ENCODE measurements at places on chromosomes 1 and 21. TPM values are rescaled to one million over a fixed set of nuclear protein-coding genes. Genes with fewer than 3 reads are reported as not detected.

Gene F3
- 24.7 TPM for total RNA-seq

Gene AGMAT
- total RNA-seq, result not detected

Gene RIIAD1
- total RNA-seq, result not detected

Gene PDZK1
- not detected for total RNA-seq

Gene CHI3L2
- 1.0 TPM for total RNA-seq

Gene VWA5B1
- not detected for total RNA-seq

Gene MAB21L3
- total RNA-seq, result not detected

Gene TRIM17
- total RNA-seq, result not detected

Gene PLA2G4A
- total RNA-seq, result 0.47 TPM

Gene KRTAP21-2
- total RNA-seq, result not detected

Gene TRIM67
- total RNA-seq, result not detected

Gene MYBPHL
- not detected for total RNA-seq

Gene CELA2B
- total RNA-seq, result not detected

Gene CSF3R
- total RNA-seq, result not detected

Gene SYDE2
- 3.7 TPM for total RNA-seq

Gene S100A14
- total RNA-seq, result not detected

Gene TFAP2E
- not detected for total RNA-seq

Gene PTPN14
- 47.5 TPM for total RNA-seq

Gene VCAM1
- total RNA-seq, result not detected

Gene TPTE
- total RNA-seq, result 1.7 TPM

Gene UBASH3A
- total RNA-seq, result not detected

Gene CLCA1
- total RNA-seq, result not detected

Gene TMCO2
- total RNA-seq, result not detected

Gene ITLN2
- total RNA-seq, result not detected

Gene GOLT1A
- not detected for total RNA-seq

Gene KRTAP10-5
- not detected for total RNA-seq

Gene C1orf198
- 15.8 TPM for total RNA-seq

Gene RGS16
- total RNA-seq, result not detected

Gene ETNK2
- total RNA-seq, result 9.7 TPM

Gene DBT
- 2.8 TPM for total RNA-seq

Gene FCRLB
- 17.0 TPM for total RNA-seq

Gene CRYAA
- not detected for total RNA-seq

Gene NPPB
- total RNA-seq, result not detected

Gene ST6GALNAC5
- 6.7 TPM for total RNA-seq

Gene CCDC30
- 0.10 TPM for total RNA-seq

Gene ARHGAP30
- 4.0 TPM for total RNA-seq

Gene GLIS1
- total RNA-seq, result 0.71 TPM

Gene RAVER2
- 12.5 TPM for total RNA-seq

Gene DNM3
- 1.6 TPM for total RNA-seq

Gene LCE1E
- total RNA-seq, result not detected

Gene TNFRSF18
- not detected for total RNA-seq

Gene MAEL
- 0.13 TPM for total RNA-seq

Gene SLC45A1
- not detected for total RNA-seq

Gene LINGO4
- not detected for total RNA-seq

Gene TMEM269
- 0.03 TPM for total RNA-seq

Gene CD5L
- not detected for total RNA-seq

Gene KPRP
- not detected for total RNA-seq

Measured in HT1080 (cell line).